NCI-H774 (cell line): ENCODE measurements at places on chromosomes 11 and 22.
A peak's percentile ranks its signal among the peaks of the same experiment; 100 is the strongest.

DNA sequence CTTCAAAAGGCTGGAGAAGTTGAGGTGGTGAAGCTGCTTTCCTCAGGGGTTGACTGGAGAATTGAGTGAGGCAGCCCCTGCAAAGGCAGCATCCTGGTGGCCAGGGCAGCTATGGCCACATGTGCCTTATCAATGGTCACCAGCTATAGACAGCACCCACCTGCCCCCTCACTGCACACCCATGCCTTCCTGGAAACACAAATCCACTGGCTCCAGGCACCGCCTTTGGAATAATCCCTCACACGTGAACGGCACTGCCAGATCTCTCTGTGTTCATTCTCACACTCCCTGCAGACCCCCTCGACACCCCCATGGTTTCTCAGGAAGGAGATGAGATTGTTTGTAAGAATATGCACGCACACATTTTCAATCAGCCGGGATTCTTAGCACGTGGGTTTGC is 1297.8 kb downstream of the TBC1D22A start:
- DNase-seq, result no peak

DNA sequence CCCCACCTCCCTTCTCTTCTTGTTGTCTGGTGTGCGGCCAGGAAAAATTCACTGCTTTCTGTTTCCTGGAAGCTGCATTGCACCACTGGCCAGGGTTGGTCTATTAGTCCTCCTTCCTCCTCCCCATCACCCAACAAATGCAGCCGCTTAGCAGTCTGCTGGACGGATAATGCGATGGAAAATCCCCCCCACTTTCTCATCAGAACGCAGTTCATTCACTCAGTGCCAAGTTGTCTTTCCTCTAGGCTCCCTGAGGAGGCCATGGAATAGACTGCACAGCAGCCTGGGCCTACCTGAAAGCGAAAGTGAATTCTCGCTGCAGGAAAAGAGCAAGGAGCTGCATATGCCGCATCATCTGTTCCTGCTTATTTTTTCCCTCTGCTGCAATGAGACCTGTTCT is 513.6 kb downstream of the METTL15 start:
- peak; percentile 61 for DNase-seq

GRCh38 chr11:26443617-26444016 is 111.7 kb downstream of the ANO3 start:
- no peak for DNase-seq

DNA sequence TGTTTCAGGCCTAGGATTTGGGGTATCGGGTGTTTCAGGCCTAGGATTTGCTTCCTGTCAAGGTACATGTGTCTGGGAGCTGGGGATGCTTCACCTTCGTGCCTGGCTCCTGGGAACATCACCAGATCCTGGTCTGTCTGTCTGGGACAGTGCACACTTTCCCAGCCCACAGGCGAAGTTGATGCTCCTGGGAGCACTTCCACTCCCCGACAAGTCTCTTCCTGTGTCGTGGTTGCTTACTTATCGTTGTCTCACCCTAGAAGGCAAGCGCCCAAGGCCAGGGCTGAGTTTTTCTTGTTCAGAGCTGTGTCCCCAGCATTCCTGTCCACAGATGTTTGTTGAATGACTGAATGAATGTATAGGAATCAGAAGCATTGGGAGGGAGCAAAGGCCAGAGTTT is 71.5 kb downstream of the LINC01488 start:
- no peak for DNase-seq

DNA sequence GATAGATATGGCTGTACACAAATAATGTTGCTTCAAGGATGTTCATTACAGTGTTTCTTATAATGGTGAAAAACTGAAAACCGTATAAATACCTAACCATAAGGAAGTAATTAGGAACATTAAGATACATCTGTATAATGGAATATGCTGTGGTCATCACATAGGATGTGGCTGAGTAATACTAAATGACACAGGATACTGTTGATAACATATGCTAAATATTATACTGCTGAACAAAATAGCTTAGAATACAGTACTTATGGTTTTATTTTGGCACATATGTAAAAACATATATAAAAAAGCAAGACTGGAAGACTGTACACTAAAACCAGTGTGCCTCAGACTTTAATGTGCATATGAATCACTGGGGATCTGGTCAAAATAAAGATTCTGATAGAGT is 43.8 kb downstream of the FBXO7 start:
- DNase-seq, result no peak

DNA sequence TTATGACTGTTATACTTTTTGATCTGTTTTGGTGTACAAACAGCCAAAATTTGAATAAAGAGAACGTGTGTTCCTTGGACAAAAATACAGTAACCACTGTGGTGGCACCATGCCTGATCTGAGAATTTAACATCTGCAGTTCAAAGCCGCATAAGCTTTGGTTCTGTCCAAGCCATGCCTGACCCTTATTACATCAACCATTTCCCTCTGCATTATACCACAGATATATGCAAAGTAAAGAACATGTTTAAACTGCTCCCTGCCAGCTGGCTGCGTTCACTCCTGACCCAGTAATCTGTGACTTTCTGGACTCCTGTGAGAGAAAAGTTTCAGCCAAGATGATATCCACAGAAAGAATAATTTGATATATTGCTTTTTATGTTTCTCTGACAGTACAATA is 890.5 kb upstream of the ANO3 start:
- no peak for DNase-seq
